GOT3 (cell line): ENCODE measurements at places on chromosomes 2 and 18.

DNA sequence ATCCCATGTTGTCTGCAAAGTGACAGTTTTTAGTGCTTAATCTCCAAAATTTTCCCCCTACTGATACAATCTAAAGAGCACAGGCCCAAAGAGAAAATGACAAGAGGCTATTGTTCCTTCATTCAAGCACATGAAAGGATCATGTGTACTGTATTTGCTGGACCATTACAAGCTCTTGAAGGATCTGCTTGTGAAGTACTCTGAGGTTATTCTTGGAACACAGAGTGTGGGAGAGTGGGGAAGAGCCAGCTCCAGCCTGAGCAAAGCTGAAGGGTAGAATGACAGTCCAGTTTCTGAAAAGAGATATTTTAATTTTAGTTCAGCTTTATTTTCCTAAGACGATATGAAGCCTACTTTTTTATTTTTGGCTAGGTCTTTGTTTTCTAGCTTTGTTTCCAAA, 112.2 kb downstream of the GALNT3 start:
- no peak for DNase-seq

- DNase-seq = no peak
Observed at GRCh38 chr2:233979748-233980147, 62.6 kb downstream of the TRPM8 start.

GRCh38 chr2:120132691-120133090, 90.5 kb downstream of the TMEM185B start:
- no peak for DNase-seq

- DNase-seq = no peak
Observed at GRCh38 chr18:13526519-13526918, 199.8 kb downstream of the FAM210A start.

DNA sequence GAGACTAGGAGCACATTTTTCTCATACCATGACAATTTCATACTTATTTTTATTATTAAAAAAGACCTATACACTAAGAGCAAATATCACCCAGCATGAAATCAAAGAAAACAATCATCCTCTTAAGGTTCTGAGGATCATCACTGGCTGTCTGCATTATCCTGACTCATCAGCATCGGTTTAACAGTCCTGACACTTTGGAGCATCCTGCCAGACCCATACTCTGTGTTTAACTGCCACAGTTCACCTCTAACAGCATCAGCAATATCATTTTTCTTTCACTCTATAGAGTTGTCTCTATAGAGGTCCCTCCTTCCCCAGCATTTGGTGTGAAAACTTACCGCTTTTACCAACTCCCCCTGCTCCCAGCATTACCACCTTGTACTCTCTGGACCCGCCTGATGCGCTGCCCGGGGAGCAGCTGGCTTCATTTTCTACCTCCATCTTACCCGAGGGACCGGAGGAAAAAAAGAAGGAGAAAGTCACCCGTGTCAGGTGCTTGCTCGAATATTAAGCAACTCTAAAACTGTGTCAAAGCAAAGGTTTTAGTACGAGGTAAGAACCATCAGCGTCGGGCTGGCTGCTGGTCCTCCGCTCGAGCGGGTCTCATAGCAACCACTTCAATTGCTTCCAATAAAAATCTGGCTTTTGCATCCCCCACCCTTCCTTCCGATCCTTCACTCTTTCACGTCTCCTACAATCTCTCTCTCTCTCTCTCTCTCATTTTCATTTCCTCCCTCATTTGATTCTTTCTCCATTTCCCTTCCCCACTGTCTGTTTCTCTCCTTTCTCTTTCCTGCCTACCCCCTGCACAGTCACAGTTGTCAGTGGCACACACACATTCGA, at the start of gene RIT2:
Gene RIT2, minus strand, starts transcription at position 610 of the 846 bp plus-strand sequence.
- DNase-seq = no peak

DNA sequence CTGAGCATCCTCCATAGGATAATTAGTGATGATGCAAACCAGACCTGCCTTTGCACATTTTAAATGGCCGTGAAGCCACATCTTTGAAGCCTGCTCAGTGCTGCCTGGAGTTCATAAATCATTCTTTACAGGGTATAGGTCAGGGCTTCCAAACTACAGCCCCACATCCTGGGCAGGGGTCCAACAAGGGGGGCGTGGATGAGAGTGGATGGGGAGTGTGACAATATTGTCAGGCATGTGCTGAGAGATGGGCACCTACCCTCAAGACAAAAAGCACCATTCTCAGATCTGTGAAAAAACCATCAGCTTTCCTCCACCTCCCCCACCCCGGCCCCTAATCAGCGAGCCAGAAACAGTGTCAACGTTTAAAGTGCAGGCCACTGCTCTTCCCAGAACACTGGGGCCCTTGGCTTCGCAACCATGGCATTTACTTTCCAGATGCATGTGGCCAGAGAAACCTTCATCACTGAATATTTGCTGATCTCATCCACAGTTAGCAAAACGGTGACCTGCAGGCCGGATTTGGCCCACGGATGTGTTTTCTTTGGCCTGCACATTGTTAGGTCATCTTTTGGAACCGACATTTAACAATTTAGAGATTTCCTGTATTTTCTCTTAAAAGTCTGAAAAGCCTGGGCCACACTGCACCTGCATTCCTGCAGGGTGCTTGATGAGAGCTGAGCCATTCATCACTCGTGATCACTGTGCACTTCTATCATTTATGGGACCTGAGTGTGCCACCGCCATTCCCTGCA, 130.7 kb downstream of the ANKRD44 start:
- DNase-seq = no peak

- no peak for DNase-seq
Observed at GRCh38 chr18:45860971-45861370, 35.5 kb downstream of the SIGLEC15 start.

DNA sequence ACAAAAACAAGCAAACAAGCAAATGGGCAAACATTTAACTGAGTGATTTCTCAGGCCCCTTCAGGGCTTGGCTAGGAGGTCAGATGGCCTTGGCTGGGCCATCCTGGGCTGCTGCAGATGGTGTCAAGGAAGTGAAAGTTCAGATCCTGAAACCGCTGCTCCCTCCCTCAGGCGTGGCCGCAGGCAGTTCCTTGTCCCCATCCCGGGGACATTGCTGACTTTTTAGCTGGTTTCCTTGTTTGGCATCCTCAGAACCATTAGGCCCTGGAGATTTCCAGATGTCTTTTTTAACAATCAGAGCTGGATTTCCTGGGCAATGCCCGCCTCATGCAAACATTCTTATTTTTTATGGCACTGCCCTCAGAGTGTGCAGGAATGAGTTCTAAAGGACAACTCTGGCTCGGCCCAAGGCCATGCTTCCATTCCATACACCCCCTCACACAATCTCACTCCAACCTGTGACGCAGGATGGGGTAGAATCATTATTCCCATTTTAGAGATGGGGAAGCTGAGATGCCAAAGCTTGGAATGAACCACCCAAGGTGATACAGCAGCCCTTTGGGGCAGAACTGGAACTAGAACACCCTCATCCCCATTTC, 86.1 kb upstream of the ZCCHC2 start:
- DNase-seq = no peak

- no peak for DNase-seq
Observed at GRCh38 chr18:48772457-48772856, 178.3 kb downstream of the SMAD7 start.

- DNase-seq = no peak
Observed at GRCh38 chr2:97844311-97844859, 131.0 kb downstream of the ZAP70 start.

DNA sequence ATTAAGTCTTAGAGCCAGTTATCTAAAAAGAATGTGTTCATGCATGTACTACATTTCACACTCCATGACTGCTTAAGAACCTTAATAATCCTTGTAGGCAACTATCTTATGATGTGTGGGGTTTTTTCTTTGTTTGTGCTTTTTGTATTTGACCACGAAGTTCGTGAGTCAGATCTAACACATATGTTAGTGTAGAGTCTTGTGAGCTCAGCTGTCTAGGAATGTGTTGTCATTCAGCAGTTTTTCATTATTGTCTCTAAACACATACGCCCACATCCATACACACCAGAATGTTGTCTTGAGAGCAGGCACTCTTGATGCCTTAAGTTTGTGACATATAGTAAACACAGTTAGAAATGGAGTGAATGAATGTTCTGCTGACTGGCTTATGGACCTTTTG, 38.4 kb downstream of the CAB39 start:
- DNase-seq = no peak

GRCh38 chr2:122535960-122536505, 780.6 kb downstream of the TSN start:
- no peak for DNase-seq

- DNase-seq = no peak
Observed at GRCh38 chr2:3283206-3283605, 94.4 kb downstream of the EIPR1 start.

DNA sequence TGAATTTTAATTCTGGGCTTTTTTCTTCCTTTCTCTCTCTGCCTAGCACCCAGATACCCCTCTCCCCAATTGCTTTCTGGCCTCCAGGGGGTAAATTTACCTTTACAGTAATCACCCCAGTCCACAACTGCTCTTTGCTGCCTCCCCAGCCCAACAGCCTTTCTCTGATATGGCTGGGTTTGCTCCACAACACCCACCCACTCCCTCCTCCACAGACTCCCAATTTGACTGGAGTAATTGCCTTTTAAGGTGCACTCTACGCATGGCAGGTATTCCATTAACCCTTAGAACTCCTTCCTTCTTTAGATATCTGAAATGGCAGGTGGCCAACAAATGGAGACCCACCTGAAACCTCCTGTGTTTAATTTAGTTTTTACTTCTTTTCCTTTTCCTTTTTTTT, 3.6 kb downstream of the CELF4 start:
- no peak for DNase-seq

GRCh38 chr2:171158036-171158789, 2.5 kb downstream of the TLK1 start:
- DNase-seq = no peak

- DNase-seq = no peak
Observed at GRCh38 chr2:78963881-78964280, 61.6 kb upstream of the REG3G start.

- DNase-seq = no peak
Observed at GRCh38 chr2:15982285-15983044, 42.1 kb downstream of the MYCN start.

DNA sequence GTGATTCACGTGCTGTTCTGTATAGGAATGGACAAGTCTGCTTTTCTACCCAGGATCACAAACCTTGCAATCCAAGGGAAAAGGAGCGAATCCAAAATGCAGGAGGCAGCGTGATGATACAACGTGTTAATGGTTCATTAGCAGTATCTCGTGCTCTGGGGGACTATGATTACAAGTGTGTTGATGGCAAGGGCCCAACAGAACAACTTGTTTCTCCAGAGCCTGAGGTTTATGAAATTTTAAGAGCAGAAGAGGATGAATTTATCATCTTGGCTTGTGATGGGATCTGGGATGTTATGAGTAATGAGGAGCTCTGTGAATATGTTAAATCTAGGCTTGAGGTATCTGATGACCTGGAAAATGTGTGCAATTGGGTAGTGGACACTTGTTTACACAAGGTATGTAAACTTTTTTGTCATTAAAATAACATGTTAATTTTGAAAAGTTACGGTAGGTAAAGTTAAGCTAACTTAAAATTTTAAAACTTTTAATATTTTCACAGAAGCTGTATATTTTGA, 33.0 kb downstream of the PPM1B start:
- no peak for DNase-seq

DNA sequence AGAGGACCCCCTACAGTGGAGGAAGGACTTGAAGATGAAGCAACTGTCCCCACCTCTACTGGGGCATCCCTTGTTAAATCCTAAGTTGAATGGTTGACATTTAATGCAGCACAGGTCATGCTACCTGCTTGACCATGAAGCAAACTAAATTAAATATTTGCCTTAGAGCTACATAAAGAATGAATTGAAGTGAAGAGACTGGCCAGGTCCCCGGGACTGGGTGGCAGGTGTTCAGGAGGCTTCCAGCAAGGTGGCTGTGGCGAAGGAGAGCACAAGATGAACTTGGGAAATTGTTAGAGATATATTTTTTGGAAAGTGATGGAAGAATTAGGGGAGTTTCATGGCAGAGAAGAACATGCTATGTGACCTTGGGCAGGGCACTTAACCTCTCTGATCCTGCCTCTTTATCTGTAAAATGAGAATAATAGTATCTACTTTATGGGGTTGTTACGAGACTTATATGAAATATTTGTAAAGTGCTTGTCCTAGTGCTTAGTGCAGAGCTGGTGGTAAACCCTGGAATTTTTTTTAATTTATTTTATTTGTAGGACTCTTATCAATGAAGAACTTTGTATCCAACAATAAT, 37.3 kb downstream of the EFR3B start:
- DNase-seq = no peak

DNA sequence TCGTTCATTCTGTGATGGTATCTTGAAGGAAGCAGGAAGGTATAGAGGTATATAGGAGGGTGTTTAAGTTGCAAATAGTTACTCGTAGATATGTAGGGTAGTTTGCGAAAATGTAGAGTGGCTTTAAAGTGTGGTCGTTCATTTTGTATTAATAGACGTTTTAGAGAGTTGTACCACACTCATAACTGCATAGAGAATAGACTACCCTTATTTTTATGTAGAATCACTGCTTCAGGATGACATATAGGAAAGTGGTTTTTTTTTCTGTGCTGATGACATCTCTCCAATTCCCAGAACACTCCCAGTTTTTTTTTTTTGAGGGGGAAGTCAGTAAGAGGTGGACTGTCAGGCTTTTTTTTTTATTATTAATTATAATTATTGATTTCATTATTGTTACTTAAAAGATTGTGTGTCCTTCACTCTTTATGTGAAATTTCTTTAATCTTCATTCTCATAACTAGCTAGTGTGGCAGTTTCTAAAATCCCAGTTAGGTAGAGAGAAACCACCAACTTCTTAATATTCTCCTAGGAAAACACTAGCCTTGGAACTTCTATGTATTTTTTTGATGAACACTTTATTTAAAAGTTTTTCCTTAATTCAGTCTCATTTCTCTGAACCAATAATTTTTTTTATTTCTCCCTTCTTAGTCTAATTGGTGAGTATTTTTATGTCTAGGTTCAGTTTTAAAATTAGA, 1.5 kb downstream of the ACTR3 start:
- DNase-seq = no peak
